ENCODE measurements at places on chromosomes 12 and 14.

DNA sequence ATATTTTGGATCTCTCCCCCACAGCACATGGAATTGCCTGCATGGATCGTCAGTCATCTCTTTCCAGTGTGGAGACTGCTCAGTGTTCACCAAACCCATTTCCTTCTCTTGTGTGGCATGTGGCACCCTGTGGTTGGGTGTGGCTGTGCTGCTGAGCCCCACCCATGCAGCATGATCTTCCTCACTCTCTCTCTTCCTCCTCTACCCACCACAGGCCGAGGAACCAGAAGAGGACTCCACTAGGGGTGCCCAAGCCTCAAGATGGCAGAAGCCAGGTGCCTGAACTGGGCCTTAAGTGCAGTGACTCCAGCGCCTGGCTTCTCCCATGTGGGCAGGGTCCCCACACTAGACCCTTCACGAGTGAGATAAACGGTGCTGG is 66.8 kb upstream of the GPR68 start:
- DNase-seq, result no peak

- DNase-seq, result no peak
Observed at GRCh38 chr12:101838628-101839323, 8.0 kb upstream of the GNPTAB start.

DNA sequence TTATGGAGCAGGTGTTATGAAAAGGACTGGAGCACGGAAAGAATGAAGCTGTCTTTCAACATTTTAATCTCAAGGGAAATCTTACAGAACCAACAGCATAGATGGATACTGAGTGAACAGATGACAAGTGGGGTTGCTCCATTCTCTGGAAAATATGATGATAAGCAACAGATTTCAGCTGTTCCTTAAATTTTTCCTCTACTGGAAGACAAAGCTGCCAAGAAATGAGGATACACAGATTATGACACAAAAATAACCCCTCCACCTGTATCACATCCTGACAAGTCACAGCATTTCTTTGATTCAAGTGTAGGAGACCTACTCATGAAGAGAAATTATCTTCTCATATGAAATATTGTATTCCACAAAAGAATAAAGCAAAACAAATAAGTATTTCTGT is 13.0 kb upstream of the TMTC2 start:
- no peak for DNase-seq

DNA sequence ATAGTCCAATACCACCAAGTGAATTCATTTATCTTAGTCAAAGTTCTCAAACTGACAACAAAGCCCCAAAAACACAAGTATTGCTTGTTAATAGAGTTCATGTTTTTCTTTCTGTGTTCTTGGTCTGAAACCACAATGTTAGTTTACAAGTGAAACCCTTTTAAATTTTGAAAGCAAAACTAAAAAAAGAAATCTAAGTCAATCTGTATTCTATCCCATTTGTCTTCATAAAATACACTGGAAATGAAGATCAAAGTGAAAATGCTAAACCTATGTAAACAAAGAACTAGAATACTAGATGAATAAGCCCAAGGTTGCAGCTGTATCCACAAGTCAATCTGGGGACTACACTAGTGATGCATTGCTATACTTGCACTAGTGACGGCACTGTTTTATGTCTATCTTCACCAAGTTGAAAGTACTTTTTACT is 10.4 kb downstream of the MAP4K5 start:
- DNase-seq, result no peak

GRCh38 chr12:97560350-97560749 is 97.7 kb downstream of the RMST start:
- DNase-seq, result no peak

DNA sequence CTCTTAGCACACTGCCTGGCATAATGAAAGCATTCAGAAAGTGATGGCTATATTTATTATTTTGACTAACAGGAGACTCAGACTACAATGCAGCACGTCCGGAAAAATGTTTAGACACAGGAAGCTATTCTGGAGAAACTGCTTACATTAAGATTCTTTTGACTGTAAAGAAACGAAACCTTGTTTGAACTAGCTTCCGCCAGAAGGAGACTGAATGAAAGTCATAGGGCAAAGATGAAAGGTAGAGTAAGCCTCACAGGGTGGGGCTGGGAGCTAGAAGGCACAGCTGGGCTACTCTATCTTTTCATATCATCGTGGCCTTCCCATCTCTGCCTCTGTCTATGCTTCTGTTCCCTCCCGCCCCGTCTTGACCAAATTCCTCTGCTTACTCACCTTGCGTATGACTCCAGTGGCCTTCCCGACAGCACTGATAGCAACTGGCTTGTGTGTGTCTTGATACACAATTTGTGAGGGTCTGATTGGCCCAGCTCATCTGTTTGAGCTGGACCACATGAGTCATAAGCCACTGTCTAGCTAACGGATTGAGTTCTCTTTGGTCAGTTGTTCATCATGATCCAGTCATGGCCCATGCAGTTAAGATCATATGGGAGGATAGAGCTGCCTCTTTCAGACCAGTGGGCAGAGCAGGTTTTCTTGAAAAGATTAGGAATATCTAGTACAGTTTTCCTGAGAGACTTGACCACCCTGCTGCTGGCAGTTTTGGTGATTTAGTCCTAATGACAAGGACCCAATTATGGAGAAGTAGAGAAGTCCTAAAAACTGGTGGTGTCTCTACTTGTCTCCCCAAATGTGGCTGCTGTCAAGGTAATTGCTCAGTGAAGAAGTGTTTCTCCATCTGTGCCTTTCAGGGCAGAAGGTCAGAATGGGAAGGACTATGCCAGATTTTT is 151.5 kb upstream of the SLC38A2 start:
- no peak for DNase-seq
